GM04504 (cell line): ENCODE measurements at places on chromosomes 3 and 15.

DNA sequence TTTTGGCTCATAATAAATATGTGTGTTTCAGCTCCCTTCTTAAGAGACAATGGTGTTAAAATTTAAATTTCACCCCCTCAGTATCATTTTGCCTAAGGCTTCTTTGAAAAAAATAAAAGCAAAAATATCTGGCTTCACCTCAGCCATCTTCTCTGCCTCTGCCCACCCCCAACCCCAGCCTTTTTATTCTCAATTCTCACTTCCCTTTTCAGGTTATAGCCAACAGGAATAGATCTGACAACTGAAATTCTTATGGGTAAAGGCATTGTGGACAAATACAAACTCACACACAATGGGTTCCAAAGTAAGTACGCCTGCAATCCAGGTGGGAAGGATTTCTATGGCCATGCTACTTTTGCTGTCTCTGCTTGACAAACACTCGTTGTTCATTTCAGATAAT lies 399.0 kb upstream of the ARRDC4 start:
- no peak for DNase-seq

DNA sequence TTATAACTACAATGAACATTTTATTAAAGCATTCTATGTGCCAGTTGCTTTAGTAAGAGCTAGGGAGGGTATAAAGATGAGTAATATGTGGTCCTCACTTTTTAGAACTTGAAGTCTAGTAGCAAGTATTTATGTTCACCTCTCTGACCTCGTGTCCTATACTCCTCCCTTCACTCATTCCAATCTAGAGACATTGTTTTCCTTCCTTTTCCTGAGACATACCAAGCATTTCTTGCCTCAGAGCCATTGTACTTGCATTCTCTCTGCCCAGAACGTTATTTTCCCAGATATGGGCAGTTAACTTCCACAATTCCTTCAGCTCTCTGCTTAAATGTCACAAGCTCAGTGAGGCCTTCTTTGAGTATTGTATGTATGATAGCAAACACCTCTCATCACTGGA lies 408.6 kb downstream of the PDCD6IP start:
- DNase-seq = no peak

DNA sequence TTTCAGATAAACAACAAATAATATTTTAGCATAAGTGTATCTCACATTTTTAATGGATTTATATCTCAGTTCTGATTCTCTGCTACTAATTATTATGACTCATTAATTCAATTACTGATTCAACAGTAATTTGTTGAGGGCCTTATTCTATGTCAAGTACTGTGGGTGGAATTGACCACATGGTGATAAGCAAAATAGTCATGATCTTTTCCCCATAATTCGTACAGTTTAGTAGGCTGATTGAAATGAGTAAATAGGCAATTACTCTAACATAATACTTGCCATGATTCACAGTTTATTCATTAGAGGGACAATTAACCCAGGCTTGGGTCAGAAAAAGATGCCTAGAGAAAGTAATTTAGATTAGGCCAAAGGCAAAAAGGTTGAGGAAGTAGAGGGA lies 60.9 kb upstream of the SLC4A7 start:
- no peak for DNase-seq

DNA sequence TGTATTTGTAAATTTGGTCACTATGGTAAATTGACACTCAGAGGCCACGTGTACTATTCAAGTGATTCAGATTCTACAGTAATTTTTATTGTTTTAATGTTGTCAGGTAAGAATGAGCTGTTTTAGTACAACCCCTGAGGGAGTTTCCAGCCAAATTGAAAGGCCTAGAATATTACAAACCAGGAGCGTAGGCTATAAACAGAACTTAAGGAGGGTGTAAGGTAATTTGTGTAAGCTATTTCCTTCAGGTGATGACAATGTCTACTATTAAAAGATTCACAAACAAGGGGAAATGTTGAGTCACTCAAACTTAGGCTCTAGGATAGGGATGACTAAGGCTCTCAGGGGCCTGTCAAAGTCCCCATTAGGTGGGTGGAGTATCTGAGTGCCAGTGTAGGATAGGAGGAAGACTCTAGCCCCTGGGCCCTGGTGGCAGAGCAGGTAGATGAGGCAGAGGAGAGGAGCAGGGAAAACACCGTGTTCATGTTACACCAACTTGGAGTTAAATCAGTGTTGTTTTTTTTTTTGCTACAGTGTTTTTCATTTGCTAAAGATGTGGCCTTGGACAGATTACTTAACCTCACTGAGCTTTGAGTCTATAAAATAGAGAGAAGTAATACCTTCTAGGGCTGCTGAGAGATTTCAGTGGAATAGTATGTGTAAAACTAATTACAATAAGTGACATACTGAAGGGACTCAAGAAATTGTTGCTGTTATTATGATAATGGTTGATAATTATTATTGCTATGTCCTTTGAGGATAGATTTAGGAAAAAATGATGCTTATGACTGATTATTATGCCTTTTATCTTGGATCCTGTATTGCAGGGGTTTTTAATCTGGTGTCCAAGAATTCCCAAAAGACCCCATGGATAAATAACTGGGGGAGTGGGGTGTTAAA lies 10.3 kb downstream of the TM4SF1 start:
- no peak for DNase-seq

DNA sequence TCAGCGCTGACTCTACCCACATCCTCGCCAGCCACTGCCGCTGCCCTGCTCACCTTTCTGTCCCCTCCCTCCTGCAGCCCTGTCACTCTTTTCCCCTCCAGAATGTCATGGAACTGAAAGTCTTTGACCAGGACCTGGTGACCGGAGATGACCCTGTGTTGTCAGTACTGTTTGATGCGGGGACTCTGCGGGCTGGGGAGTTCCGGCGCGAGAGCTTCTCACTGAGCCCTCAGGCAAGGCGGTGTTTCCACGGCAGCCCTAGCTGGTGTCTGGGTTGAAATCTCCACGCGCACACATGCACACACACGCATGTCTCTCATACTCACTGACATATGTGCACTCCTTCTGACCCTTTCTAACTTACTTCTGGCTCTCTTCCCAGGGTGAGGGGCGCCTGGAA lies 2.0 kb downstream of the PLA2G4B start:
- no peak for DNase-seq

DNA sequence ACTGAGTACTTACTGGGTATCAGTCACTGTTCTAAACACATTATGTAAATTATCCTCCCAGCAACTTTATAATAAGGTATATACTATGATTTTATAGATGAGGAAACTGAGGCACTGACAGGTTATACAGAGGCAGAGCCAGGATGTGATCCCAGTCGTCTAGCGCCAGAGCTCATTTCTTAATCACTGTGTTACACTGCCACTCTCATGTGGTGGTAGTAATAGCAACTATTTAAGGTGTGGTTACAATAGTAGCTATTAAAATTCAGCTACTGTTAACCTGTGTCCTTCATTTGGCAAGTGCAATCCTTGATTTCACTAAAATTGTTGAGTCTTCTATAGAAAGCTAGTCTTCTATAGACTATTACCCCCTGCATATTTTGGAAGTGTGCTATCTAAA lies 43.1 kb upstream of the TRPC1 start:
- DNase-seq = no peak

DNA sequence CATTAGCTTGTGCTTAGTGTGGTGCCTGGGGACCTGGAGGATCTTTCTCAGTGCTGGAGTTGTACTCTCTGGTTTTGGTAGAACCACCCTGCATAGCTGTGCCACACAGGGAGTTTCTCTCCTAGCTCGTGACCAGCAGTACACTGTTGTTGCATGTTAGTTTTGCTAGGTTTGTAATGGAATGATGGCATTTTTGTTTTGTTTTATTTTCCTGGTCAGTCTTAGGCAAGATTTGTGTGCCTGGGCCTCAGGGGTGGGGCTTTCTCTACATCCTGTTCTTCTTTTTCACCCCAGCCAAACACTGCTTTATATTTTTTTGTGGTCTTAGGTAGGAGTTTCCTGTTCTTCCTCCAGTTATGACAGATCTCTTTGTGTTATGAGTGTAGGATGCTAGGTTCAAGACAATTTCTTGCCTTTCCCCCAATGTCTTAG lies 534.5 kb upstream of the KCNMB2 start:
- no peak for DNase-seq

- DNase-seq = no peak
Observed at GRCh38 chr3:16288664-16289063, 23.7 kb downstream of the OXNAD1 start.

DNA sequence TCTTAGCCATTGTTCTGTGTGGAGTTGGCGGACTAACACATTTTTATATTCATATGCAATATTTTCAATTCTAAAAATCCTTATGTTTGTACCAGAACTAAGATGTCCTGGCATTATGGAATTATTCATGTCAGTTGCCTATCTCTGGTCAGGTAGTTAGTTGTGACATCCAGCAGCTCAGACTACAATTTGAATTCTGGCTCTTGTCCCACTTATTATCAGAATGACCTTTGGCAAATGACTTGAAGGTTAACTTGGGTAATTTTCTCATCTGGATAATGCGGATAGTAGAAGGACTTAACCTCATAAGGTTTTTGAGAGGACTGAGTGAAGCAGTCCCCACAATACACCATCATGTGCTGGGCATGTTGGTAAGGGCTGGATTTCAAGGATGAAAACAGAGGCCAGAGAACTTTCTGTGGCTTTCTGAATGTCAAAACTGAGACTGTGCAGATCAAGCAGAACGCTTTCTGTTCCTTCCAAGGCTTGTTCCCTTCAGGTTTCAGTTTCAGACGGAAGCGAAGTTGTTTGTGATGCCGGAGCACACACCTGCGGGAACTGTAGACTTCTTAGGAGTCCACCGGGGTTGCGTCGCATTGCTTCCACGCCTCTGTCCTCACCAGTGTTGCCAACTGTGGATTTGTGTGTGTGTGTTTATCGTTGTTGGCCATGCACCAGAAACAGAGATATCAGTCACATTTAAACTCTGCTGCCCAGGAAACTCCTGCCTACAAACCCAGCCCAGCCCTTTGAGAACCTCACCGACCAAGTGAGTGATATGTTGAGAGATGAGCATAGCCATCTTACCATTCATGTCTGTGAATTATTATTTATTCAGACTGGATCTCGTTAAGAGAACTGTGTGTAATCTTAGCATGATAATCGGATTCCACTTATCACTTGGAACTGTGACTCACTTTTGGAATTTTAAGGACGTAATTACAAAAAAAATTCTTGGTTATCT lies 76.0 kb downstream of the PTPRG start:
- DNase-seq = no peak

- DNase-seq = no peak
Observed at GRCh38 chr3:4719046-4719501, 225.9 kb downstream of the ITPR1 start.

DNA sequence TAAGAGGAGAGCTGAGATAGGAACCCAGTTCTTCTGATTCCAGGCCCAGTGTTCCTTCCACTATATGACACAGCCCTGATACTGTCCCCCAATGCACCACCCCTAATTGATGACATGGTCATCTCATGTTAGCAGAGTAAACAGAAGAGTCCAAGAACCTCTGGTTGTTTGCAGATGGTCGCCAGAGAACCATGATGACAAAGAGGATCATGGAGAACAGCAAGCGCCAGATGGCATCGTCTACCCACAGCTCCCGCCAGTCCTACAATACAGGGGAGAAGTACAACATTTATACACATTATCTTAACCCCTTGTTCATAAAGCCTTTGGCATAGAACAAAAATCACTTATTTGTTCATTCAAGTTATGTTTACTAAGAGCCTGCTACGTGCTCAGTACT lies 18.5 kb upstream of the VPS39 start:
- no peak for DNase-seq

GRCh38 chr15:53789654-53790375 lies 30.4 kb upstream of the WDR72 start:
- DNase-seq = no peak

GRCh38 chr15:61879219-61879618 lies 181.0 kb downstream of the VPS13C start:
- no peak for DNase-seq

DNA sequence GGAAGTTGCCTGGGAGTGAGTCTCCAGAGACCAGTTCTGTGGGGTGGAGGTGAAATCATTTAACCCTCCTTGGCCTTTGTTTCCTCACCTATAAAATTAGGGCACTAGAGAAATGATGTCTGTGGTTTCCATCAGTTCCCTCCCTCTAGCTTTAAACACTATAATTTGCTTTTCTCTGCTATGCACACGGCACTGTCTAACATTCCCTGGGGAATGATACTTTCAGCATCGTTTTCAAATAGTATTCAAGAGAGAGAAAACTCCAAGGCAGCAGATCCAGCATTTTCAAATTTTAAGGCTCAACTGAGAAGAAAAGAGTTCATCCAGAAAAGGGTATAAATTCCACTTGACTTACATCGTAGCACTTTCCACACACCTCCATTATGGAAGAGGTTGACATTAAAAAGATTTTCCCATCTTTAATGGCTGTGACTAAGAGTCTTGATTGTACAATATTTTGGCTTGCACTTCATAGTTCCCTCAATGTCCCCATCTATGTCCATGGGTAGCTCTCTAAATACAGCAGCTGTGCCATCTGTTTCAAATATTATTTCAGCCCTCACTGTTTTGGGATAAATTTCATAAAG lies 137.7 kb upstream of the ZPLD1 start:
- no peak for DNase-seq

DNA sequence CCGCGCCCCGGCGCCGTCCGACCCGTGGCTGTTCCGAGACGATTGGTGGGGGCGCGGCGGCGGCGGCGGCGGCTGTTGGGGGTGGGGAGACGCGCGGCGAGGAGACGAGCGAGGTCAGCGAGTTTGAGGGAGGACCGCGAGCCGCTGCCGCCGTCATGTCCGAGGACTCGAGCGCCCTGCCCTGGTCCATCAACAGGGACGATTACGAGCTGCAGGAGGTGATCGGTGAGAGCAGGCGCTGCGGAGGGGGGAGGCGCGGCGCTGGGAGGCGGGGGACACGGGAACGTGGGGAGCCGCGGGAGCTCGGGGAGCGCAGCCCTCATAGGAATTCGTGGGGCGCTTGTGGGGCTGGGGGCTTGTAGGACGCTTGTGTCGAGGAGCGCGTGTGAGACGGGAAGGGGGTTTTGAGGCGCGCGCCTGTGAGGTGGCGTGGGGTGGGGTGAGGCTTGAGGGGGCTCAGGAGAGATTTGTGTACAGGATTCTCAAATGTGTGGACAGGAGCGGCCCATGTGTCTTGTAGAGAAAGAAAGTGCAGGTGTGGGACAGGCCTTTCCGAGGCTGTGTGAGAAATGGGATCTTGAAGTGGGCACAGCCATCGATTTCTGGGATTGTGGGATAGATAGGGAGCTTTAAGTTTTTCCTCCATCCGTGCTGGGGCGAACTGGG lies 518 bp downstream of the OXSR1 start:
- no peak for DNase-seq

- DNase-seq = no peak
Observed at GRCh38 chr3:72309661-72310418, 524.9 kb upstream of the PROK2 start.

- no peak for DNase-seq
Observed at GRCh38 chr3:26535151-26535550, 87.4 kb upstream of the LRRC3B start.

DNA sequence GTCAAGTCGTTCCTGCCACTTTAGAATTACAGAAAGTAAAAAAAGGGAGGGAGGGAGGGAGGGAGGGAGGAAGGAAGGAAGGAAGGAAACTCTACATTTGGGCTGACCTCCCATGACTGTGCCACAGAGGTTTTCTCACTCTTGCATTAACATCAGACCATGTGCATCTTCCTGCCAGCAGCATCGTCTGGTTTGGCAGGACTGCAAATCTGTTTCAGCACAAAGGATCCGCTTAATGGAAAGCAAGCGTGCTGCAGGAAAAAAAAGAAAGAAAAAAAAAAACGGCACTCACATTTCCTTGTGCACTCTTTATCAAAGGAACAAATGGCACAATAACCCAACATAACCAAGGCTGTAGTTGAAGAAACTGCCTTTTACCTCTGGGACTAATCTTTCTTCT lies 148.8 kb upstream of the HES1 start:
- no peak for DNase-seq
